SW480 (cell line): ENCODE measurements at places on chromosomes 4 and X.

GRCh38 chr4:188008377-188008776 lies 12.8 kb downstream of the ZFP42 start:
- no peak for DNase-seq

DNA sequence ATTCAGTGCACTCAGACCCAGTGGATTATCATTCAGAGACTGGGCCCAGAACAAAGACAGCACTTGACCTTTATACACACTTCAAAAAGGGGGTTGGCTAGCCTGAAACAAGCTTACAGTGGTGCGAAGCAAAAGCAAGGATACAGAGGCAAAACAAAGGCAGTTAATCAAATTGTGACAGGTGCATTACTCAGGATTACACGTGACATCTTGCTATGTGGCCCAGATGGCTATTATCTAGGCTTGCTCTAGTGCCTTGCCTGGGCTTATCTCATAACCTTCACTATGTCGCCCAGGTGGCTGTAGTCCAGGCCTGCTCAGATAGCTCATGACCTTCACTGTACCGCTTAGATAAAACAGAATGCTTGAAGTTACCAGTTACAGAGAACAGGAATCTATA lies 1092.1 kb upstream of the PRKX start:
- no peak for DNase-seq

- no peak for DNase-seq
These were observed 18.2 kb downstream of the ACOX3 start for GRCh38 chr4:8422327-8422726.

DNA sequence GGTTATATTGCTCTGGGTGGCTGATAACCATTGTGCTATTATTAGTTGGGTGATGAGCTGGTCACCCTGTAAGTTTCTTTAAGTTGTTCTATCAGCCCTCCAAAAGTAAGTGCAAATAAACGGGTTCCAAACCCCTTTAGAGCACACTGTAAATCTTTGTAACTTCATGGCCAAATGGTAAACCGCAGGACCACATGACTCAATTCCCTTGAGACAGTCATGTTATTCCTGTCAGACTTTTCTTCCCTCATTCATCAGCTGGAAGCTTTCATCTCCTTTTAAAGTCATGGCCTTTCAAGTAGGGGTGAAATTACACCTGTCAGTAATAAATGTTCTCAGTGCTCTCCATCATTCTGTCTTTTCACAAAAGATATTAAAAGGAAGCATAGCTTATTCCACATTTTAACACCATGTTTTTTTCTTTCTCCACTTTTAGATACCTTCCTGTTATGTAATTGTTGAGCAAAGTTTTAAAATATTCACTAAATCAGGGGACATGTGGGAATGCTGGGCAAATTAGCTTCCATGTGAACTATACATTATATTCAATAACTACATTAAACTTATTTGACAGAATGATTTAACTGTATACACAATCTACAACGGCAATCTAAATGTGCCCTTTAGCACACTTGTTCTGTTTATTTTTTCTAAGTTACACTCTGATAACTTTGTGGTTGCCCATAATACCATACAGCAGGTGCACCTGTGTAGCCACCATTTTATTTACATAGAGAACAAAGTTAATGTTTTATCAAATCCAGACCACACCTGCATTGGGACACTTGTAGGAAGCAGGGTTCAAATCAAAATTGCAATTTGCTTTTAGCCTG lies 275.5 kb downstream of the CFAP299 start:
- peak; percentile 64 for DNase-seq

DNA sequence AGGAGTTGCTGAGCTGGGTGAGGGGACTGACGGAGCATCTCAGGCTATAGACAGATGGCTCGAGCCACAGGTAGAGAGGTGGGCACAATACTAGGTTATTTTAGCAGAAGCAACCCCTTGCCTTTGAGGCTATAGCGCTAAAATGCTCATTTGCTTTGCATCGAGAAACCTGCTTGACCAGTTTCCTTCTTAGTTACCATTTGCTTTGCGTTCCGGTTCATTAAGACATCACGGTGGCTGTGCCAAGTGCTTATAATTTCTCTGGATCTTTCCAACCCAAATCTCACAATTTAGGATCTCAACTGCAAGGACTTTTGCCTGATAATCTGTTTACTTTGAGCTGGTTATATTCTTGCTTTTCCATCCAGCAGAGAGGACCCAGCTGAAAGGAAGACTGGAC lies 40.8 kb downstream of the DLG3 start:
- no peak for DNase-seq

DNA sequence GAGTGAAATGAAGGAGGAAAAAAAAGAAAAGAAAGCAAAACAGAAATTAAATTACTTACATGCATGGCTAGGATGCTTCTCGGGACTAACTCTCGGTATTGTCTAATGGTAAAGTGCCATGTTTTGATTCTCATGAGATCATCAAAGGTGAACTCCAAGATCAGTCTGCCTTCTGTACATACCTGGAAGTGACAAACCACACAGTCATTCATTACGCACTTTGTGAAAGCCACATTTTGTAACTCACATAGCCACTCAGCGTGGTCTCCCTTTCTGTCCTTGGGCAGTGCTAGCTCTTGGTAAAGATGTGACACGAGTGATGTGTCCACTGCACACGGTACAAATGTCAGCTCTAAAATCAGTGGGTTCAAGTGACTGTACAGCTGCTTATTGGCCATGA lies 309.8 kb downstream of the LDB2 start:
- no peak for DNase-seq

DNA sequence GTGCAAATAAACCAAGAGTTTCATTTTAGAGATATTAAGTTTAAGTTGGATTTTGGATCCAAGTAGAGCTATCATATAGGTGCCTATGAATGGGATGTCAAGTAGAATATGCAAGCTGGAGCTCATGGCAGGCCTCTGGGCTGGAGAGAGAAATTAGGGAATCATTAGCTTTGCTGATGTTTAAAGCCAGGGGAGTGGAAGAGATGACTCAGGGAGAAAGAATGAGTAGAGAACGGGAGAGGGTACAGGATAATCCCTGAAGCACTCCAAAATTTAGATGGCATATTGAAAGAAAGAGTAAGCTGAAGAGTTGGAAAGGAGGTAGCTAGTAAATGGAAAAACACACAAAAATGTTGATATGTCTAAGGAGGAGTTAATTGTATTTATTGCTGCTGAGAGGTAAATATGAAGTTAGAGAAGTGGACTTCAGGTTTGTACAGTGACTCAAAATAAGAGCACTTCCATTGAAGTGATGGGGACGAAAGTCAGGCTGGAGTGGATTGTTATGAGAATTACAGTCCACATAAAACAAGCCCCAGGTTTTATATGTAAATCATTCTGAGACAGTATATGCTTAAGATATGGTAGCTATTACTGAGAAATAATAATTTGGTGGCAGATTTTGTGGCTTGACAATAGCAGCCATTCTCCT lies 72.5 kb upstream of the GRXCR1 start:
- DNase-seq, result no peak

- DNase-seq, result no peak
These were observed 109.2 kb upstream of the NPY2R start for GRCh38 chr4:155099231-155099630.

DNA sequence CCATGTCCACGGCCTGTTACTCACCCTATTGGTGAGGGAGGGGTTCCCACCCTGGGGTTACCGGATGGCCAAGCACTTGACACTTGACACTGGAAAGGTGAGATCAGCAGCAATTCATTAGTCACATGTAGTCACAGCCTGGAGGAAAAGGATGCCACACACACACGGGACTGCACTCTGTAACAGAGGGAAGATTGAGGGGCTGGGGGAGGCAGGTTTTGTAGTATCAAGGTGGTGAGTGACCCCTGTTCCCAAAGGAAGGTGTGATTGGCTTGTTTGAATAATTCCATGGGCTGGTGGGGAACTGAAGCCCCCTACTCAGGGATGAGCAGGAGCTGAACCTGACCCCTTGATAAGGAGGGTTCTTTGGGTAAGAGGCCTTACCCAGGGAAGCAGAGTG lies 96.0 kb upstream of the HELT start:
- no peak for DNase-seq
